ENCODE measurements at places on chromosomes 1 and 21. TPM values are rescaled to one million over a fixed set of nuclear protein-coding genes. Genes with fewer than 3 reads are reported as not detected.

GRCh38 chr1:165443539-165444311 is 1.2 kb downstream of the RXRG start:
- peak overlapping the region; percentile 45 for H3K4me3 ChIP-seq
- H3K27ac ChIP-seq = no peak overlapping the region
- no peaks in the 10 kb centered on the region for H3K27me3 ChIP-seq
- no peaks in the 10 kb centered on the region for H3K36me3 ChIP-seq
- DNase-seq = no peak

GRCh38 chr1:228360533-228361313 is 45.9 kb downstream of the TRIM11 start:
- no peak overlapping the region for H3K4me3 ChIP-seq
- peaks cover 3% of the 10 kb centered on the region for H3K36me3 ChIP-seq
- H3K27ac ChIP-seq = no peak overlapping the region
- H3K27me3 ChIP-seq = no peaks in the 10 kb centered on the region
- no peaks in the 10 kb centered on the region for H3K4me1 ChIP-seq

DNA sequence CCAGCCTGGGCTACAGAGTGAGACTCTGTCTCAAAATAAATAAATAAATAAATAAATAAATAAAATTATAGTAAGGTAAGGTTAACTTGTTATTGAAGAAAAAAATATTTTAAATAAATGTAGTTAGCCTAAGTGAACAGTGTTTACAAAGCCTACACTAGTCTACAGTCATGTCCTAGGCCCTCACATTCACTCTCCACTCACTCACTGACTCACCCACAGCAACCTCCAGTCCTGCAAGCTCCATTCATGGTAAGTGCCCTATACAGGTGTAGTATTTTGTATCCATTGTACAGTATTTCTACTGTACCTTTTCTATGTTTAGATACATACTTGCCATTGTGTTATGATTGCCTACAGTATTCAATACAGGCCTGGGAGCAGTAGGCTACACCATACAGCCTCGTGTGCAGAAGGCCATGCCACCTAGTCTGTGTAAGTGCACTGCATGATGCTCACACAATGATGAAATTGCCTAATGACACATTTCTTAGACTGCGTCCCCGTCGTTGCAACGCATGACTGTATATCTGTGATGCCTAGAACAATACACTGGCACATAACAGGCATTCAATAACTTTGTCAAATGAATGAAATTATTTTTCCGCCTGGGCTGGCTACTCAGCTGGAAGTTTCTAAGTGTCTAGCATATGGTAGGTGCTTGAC is 14.8 kb downstream of the KCNN3 start:
- no peaks in the 10 kb centered on the region for H3K4me1 ChIP-seq
- no peaks in the 10 kb centered on the region for H3K27me3 ChIP-seq
- H3K4me3 ChIP-seq = no peak overlapping the region
- DNase-seq = no peak

DNA sequence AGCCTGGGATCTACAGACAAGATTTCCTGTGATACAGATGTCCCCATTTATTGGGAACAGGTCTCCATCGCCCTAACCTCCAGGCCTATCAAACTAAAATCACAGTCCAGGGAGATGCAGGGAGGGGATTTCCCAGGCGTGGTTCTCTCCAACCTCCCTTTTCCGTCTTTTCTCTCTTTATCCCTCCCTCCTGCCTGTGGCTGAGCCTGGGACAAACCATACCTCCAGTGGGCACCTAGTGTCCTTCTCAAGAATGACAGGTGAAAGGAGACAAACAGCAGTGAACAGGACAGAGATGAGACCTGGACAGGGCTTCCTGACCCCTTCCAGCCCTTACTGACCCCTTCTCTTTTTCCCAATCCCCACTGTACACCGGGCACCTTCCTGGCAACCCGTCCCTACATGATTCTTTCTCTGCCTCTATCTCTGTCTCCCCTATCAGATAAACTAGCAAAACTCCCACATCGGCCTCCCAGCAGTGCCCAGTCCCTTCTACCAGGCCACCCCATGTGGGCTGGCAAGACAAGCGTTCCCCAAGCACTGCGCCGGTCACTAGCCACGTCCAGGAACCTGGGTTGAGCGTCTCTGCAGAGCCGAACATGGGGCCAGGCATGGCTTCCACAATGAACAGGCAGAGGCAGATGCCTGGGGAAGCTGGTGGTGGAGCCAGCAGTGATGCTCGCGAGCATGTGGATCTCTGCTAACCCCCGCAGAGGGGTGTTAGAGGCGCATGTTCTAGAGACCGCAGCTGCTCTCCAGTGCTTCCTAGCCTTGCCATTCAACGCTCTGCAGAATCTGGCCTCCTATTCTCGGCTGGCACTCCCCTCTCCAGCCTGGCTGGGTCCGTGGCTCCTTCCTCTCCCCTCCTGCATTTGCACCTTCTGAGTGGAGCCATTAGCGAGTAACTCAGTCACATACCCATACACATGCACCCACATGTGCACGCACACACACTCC is 54.7 kb downstream of the ELK4 start:
- H3K36me3 ChIP-seq = no peaks in the 10 kb centered on the region
- no peaks in the 10 kb centered on the region for H3K27me3 ChIP-seq
- H3K4me1 ChIP-seq = no peaks in the 10 kb centered on the region
- H3K4me3 ChIP-seq = no peak overlapping the region

- no peaks in the 10 kb centered on the region for H3K4me1 ChIP-seq
- H3K27me3 ChIP-seq = no peaks in the 10 kb centered on the region
- H3K36me3 ChIP-seq = no peaks in the 10 kb centered on the region
Measured at GRCh38 chr1:215868500-215868899, 301.4 kb downstream of the KCTD3 start.

Gene LAPTM5
- total RNA-seq = 41.9 TPM

DNA sequence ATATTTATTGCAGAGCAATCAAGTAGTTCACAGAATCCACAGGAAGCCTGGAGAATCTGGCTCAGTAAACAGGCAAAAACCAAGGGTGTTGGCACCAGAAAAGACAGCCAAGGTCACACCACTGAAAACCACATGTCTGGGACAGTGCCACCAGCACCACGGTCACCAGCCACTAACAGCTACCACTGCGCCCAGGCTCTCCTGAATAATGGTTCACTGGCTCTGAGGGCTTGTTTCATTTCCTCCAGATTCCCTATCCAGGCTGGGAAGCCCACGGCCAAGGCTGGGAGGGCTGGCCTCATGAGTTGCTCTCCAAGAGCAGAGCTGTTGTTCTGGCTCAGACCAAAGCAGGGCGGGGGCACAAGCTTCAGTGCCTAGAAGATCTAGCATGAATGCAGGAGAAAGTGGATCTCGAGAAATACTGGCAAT is 54.5 kb upstream of the PTGFRN start:
- H3K27ac ChIP-seq = peak overlapping the region; percentile 36
- peaks cover 5% of the 10 kb centered on the region for H3K4me1 ChIP-seq
- H3K4me3 ChIP-seq = no peak overlapping the region
- H3K27me3 ChIP-seq = no peaks in the 10 kb centered on the region

- H3K4me1 ChIP-seq = peaks cover 23% of the 10 kb centered on the region
- H3K4me3 ChIP-seq = no peak overlapping the region
- DNase-seq = no peak
Measured at GRCh38 chr1:146032631-146033219, 11.2 kb upstream of the HJV start.

Gene ITLN1
- not detected for total RNA-seq

DNA sequence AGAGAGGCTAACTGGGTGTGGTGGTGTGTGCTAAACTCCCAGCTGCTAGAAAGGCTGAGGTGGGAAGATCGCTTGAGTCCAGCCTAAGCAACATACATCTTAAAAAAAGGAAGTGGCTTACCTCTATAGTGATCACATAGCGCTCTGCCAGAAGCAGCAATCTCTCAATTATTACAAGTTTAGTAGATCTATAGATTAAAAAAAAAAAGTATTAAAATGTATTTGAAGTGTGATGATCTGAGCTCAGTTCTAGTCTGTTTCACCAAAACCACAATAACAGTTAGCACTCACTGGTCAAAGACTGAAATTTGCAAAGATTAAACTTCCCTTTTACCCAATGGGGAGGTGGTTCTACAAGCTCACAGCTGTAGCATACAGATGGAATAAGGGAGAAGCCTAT is 76.3 kb downstream of the USP24 start:
- no peak overlapping the region for H3K27ac ChIP-seq
- DNase-seq = no peak
- H3K27me3 ChIP-seq = no peaks in the 10 kb centered on the region
- no peak overlapping the region for H3K4me3 ChIP-seq

GRCh38 chr1:149942207-149942606 is 5.5 kb upstream of the MTMR11 start:
- no peaks in the 10 kb centered on the region for H3K36me3 ChIP-seq
- no peaks in the 10 kb centered on the region for H3K4me1 ChIP-seq
- DNase-seq = no peak
- H3K27me3 ChIP-seq = no peaks in the 10 kb centered on the region
- H3K27ac ChIP-seq = peak overlapping the region; percentile 69

Gene SPRR2B
- total RNA-seq = 99.4 TPM

Gene PROX1
- 3.8 TPM for total RNA-seq

Gene MR1
- total RNA-seq = 17.0 TPM

Gene LRRC3
- total RNA-seq = 1.00 TPM

GRCh38 chr1:33342041-33342723 is 21.3 kb upstream of the A3GALT2 start:
- no peak overlapping the region for H3K4me3 ChIP-seq
- no peak for DNase-seq
- peak overlapping the region; percentile 78 for H3K27ac ChIP-seq
- H3K4me1 ChIP-seq = peaks cover 79% of the 10 kb centered on the region
- H3K27me3 ChIP-seq = no peaks in the 10 kb centered on the region

- no peak overlapping the region for H3K4me3 ChIP-seq
- H3K27ac ChIP-seq = no peak overlapping the region
- no peaks in the 10 kb centered on the region for H3K27me3 ChIP-seq
- no peak for DNase-seq
- no peaks in the 10 kb centered on the region for H3K4me1 ChIP-seq
- H3K36me3 ChIP-seq = no peaks in the 10 kb centered on the region
Measured at GRCh38 chr1:147216124-147216523, 9.0 kb downstream of the FMO5 start.

GRCh38 chr1:101317590-101317989 is 80.8 kb downstream of the S1PR1 start:
- no peaks in the 10 kb centered on the region for H3K4me1 ChIP-seq
- no peak overlapping the region for H3K4me3 ChIP-seq
- no peaks in the 10 kb centered on the region for H3K27me3 ChIP-seq
- no peak overlapping the region for H3K27ac ChIP-seq
- DNase-seq = no peak

DNA sequence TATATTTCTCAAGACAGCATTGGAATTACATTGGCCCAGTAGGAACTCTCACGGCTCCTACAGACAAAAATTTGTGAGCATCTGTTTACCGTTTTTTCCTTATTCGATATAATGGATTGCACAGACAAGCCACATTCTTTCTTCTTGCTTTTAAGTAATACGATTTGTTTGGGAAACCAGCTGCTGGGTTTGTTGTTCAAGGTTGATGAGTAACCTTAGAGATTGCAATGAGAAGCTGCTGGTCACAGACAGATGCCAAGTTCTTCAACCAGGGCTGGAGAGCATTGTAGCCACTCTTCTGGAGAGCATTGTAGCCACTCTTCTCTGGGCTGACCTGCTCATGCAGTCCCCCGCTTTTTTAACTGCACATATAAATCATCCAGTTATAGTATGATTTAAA is 1.4 kb upstream of the MIA3 start:
- peaks cover 9% of the 10 kb centered on the region for H3K27me3 ChIP-seq
- H3K4me1 ChIP-seq = peaks cover 8% of the 10 kb centered on the region
- no peak overlapping the region for H3K4me3 ChIP-seq
- no peaks in the 10 kb centered on the region for H3K36me3 ChIP-seq
- H3K27ac ChIP-seq = no peak overlapping the region

DNA sequence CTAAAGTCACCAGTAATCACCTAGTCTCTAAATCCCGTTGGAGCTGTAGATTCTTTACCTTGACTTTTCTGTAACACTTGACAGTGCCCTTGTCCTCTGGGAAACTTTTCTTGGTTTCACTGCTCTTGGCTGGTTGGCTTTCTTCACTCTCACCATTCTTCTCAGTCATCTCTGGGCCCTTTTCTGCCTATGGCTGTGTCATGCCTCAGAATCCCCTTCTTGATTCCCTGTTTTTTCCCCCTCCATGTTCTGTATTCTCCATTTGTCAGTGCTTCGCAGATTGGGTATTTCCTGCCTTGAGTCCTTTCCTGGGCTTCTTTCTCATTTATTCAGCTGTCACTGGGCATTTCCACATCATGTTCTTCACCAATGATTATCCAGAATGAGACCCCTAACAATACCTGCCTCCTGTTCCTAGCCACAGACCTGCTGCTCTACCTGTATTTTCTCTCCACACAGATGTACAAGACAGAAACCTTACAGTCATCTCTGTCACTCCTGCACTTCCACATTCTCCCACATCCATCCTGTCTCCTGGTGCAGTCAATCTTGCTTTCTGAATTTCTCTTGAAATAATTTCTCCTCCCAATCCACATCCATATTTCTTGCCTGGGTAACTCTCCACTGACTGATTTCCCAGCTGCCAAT is 14.7 kb downstream of the UCK2 start:
- H3K27me3 ChIP-seq = no peaks in the 10 kb centered on the region
- peaks cover 3% of the 10 kb centered on the region for H3K4me1 ChIP-seq
- DNase-seq = no peak
- no peak overlapping the region for H3K4me3 ChIP-seq

Gene ADAMTS5
- 24.8 TPM for total RNA-seq

- H3K4me3 ChIP-seq = no peak overlapping the region
- H3K27me3 ChIP-seq = no peaks in the 10 kb centered on the region
- H3K4me1 ChIP-seq = no peaks in the 10 kb centered on the region
- H3K27ac ChIP-seq = no peak overlapping the region
- DNase-seq = no peak
Measured at GRCh38 chr1:95622609-95623008, 388.6 kb downstream of the RWDD3 start.

Gene GNAT2
- total RNA-seq = not detected

Gene KCNN3
- 0.82 TPM for total RNA-seq

DNA sequence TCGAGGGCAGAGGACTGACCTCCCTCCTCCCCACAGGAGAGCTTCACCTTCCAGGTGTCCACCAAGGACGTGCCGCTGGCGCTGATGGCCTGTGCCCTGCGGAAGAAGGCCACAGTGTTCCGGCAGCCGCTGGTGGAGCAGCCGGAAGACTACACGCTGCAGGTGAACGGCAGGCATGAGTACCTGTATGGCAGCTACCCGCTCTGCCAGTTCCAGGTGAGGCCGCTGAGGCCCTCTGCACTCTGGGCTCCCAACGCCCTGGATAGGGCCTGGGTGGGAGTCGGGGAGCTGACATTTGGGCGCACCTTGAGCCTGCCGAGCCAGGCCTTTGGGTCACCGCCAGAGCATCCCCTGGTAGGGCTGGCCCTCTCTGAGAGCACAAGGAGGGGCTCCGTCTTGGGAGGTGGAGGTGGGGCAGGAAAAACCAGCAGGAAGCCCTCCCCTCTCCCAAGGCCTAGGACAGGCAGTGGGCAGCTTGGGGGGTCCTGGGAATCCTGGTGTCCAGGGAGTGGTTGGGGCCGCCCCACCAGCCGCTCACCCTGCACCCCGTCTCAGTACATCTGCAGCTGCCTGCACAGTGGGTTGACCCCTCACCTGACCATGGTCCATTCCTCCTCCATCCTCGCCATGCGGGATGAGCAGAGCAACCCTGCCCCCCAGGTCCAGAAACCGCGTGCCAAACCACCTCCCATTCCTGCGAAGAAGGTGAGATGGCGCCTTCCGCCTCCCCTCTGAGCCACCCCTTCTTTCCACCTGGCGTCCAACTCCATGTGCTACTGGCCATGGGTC is 65.1 kb downstream of the PIK3CD start:
- H3K27me3 ChIP-seq = no peaks in the 10 kb centered on the region
- peaks cover 6% of the 10 kb centered on the region for H3K4me1 ChIP-seq
- peak overlapping the region; percentile 76 for H3K27ac ChIP-seq
- peaks cover 4% of the 10 kb centered on the region for H3K36me3 ChIP-seq
- peak overlapping the region; percentile 36 for H3K4me3 ChIP-seq

- no peaks in the 10 kb centered on the region for H3K36me3 ChIP-seq
- H3K27ac ChIP-seq = peak within 1 kb of the TSS; percentile 82
- no peaks in the 10 kb centered on the region for H3K27me3 ChIP-seq
- H3K4me1 ChIP-seq = peaks cover 29% of the 10 kb centered on the region
Measured at GRCh38 chr1:12166834-12167492, at the start of gene TNFRSF1B. TSS of gene TNFRSF1B (plus strand) at chr1:12166991. CDS start at chr1:12167092, 101 bp downstream.
